ENCODE measurements at places on chromosomes 16 and 17. TPM values are rescaled to one million over a fixed set of nuclear protein-coding genes. Genes with fewer than 3 reads are reported as not detected.

GCSH gene
- 23.1 TPM for total RNA-seq

HBQ1 gene
- not detected for total RNA-seq

RNF43 gene
- total RNA-seq, result 0.16 TPM

CORO7 gene
- total RNA-seq, result 9.7 TPM

SHISA9 gene
- total RNA-seq, result not detected

FOXC2 gene
- total RNA-seq, result 0.32 TPM

SLC12A3 gene
- not detected for total RNA-seq

TBC1D26 gene
- 0.24 TPM for total RNA-seq

WNK4 gene
- 0.39 TPM for total RNA-seq

C16orf74 gene
- 14.1 TPM for total RNA-seq

MPO gene
- total RNA-seq, result under 0.01 TPM

CHST4 gene
- not detected for total RNA-seq

DNAAF8 gene
- total RNA-seq, result 0.08 TPM

MT1M gene
- 12.5 TPM for total RNA-seq

PERCC1 gene
- not detected for total RNA-seq

SMPD3 gene
- total RNA-seq, result not detected

GPRC5B gene
- 37.1 TPM for total RNA-seq

IL17C gene
- total RNA-seq, result 1.3 TPM

SEZ6 gene
- not detected for total RNA-seq

HBA1 gene
- total RNA-seq, result not detected

TBC1D3G gene
- total RNA-seq, result not detected

All from epithelial cell of alveolus of lung (primary cell).